ENCODE measurements at places on chromosomes 5 and 9. TPM values are rescaled to one million over a fixed set of nuclear protein-coding genes. Genes with fewer than 3 reads are reported as not detected.
A peak's percentile ranks its signal among the peaks of the same experiment; 100 is the strongest.

OR1Q1 gene
- not detected for total RNA-seq

- DNase-seq = no peak
These were observed 2.1 kb downstream of the ANKRD33B start for GRCh38 chr5:10565785-10566542.

GRCh38 chr9:33250458-33250995 is 10.6 kb downstream of the SPINK4 start:
- DNase-seq = no peak

IL4 gene
- total RNA-seq = not detected

DNA sequence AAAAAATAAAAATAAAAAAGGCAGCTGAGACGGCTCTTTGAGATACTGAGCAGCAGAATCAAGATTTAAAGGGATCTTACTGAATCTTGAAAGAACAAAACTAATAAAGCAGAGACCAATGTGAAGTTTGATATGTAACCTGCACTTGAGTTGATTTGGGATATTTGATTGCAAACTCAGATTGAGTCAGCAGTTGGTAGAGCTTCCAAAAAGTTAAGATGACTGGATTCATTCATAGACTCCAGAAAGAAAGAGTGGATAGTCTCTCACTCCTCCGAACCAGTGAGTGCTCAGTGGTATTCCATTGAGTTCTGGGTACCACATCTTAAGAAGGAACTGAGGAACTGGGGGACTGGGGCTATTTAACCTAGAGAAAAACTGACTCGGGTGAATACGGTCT is 52.7 kb upstream of the TESK1 start:
- DNase-seq = no peak

DNA sequence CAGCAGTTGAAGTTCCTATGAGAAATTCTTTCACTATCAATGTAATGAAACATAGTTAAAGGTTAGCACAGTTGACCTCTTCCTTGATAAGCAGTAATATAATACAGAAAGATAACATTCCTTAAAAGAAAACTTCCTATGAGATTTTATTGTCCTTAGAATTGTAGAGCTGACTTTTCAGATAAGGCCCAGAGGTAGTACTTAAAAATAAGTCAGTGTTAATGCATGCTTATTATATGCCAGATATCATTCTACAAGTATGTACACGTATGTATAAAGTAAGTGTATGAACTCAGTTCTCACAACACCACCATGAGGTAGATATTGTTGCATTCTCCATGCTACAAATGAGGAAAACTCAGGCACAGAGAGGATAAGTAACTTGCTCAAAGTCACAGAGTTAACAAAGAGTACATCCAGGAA is 15.3 kb downstream of the AP3S1 start:
- no peak for DNase-seq

- no peak for DNase-seq
These were observed 232.5 kb downstream of the FBXL17 start for GRCh38 chr5:108149369-108149768.

DNA sequence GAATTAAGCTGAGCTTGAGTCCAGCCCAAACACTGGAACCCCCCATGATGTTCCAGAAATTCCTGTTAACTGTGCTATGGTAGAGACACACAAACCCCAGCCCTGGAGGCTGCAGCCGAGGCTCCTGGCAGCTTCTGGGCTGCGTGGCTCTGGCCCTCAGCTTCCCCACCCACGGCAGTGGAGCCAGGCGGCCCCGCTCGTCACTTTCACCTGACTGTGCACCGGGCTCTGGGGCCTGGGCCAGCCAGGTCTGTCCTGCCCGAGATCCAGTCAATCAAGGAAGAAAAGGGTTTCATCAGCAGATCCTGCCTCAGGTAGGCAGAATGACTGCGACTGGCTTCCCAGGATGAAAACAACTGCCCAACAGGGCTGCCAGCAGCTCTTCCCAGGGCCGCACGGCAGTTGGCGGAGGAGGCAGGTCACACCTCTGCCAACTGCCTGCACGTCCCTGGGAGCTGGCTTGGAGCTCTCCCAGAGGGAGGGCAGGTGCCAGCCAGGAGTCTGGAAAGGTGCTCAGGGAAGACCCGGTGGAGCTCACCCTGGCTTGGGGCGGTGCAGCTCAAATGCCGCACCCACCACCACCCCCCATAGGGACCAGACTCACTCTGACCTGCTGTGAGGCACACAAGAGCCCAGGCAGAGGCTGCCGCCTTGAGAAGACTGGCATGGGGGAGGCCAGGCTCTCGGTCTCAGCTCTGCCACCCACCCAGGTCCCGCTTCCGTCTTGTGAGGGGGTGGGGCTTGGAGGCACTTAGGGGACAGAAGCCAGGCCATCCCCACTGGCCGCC is 20.7 kb downstream of the BRD3 start:
- DNase-seq = no peak

DNA sequence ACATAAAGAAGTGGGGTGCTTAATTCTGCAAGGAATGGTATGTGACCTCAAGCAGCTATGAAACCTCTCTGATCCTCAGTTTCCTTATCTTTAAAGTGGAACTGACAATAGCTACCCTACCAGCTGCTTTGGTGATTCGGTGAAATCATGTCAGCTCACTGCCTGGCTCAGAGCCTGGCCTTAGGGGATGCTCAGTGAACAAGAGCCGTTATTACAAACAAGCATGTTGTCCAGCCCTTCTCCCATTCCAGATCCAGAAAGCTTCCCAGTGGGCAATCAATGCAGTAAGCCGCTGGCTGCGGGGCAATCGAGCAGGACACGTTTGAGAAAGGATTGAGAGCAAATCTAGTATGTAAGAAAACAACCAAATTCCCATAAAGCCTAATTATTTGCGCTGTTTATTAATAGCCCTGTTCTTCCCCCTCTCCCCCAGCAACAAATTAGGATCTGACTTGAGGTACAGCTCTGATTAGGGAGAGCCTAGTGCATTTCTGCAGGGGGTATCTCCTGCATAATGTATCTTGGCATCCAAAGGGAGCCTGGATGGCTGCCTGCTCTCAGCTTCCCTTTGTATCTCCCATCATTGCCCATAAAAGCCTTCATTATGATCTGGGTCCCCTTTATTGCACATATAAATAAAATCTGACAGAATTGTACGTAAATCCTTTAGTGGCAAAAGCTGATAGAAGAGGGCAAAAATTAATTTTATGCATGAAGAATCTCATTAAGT is 371.4 kb downstream of the TMEM232 start:
- no peak for DNase-seq

GRCh38 chr5:110086658-110087388 is 397.1 kb downstream of the MAN2A1 start:
- no peak for DNase-seq

TMEM267 gene
- total RNA-seq = 10.2 TPM

ANGPTL2 gene
- 17.9 TPM for total RNA-seq

PCDHAC2 gene
- total RNA-seq = 1.8 TPM

DNA sequence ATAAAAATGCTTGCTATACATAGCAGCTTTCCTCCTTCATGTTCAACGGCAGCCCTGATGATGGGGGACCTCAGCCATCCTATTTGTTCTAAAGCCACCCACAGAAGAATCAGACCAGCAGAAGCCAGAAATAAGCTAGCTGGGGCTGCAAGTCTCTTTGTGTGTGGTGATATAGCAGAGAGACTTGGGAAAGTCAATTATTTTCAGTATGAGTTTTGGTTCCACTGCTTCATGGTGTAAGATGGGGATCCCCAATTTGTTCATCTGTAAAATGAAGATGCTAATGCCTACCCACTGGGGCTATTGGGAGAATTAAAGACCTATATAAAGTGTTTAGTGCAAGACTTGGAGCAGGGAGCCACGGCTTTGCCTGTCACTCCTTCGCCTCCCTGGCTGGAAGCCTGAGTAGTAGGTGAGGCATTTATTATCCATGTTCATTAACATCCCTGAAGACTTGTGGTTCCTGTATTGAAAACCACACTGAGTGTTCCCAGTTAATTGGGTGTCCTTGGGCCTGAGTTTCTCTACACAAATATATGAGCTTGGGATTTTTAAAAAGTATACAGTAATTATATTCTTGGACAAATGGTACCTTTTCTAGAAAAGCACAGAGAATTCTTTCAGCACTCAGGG is 210.1 kb upstream of the SLC24A2 start:
- DNase-seq = no peak

GRCh38 chr9:13033959-13034693 is 245.4 kb downstream of the MPDZ start:
- DNase-seq = peak; percentile 70

- no peak for DNase-seq
These were observed 38.4 kb downstream of the PRR16 start for GRCh38 chr5:120502531-120502930.

DNA sequence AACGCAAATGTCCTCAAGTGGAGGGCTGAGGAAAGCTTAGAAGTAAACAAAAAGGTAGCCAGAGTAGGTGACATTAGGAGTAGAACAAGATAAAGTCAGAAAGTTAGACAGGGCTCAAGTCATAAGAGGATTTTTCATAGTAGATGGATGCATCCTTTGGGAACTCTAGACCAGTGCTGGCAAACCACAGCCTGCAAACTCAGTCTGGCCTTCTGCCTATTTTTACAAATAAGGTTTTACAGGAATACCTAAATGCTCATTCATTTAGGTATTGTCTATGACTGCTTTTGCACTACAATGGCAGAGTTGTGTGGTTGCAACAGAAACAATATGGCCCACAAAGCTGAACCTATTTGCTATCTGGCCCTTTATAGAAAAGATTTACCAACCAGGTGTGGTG is 116.0 kb upstream of the HMHB1 start:
- DNase-seq = no peak

DNA sequence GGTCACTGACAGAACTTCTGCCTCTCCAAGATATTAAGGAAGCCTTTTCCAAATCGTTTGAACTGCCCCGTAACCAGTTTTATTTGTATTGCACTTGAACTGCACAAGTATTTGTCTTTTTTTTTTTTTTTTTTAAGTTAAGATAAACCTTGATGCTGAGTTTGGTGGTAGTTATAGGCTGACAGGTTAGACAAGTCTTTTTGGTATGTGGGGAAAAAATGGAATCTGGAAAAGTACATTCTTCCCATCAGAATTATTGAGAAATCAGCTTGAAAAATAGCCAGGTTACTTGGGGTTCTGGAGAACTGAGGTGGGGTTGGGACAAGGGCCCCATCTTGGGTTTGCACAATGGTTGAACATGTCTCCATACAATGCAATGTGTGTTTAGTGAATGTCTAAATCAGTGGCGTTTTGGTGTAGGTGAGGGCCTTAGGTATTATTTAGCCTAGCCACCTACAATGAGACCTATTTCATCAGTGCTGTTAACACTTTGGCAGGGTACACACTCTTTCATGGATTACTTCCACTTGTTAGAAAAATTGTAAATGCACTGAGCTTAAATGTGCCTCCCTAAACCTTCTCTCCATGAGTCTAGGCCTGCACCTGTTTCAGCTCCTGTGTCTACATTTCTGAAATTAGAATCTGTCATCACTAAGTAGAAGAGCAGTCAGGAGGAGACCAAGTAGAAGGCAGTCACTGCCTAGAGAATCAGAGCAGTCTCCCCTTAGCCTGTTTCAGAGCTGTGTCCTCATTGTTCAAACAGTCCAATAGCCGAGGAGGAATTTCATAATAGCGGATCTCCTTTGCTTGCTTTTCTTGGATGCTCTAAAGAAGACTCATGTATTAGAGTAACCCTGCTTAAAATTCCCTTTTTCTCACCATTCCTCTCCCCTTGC is 140.0 kb upstream of the HMHB1 start:
- DNase-seq = no peak

- no peak for DNase-seq
These were observed 1.4 kb upstream of the CEL start for GRCh38 chr9:133060417-133060841.

GRCh38 chr9:133225171-133226011 is 16.3 kb upstream of the OBP2B start:
- no peak for DNase-seq

GRCh38 chr5:168177831-168178450 is 113.5 kb upstream of the WWC1 start:
- DNase-seq = no peak

DNAI1 gene
- total RNA-seq = 1.9 TPM

DDX4 gene
- total RNA-seq = not detected

GRCh38 chr5:1205255-1206180 is 4.1 kb downstream of the SLC6A19 start:
- DNase-seq = no peak
